ENCODE measurements at places on chromosomes 16 and 17.

DNA sequence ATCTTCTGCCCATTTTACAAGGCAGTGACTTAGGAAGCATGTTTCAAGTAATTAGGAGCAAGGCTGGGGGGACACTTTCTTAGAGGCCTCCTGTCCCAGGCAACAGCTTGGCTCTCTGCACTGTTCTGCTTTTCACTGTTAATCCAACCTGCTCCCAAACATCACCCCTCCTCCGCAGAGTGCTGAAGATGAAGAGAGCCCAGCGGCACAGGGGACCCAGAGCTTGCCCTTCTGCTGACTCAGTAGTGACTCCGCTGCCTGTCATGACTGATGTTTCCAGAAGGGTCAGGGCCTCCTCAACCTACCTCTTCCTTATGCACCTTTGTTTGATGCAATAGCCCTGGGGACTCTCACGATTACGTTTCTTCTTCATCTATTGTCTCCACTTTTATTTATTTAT is 38.9 kb upstream of the NDRG4 start:
- no peak for DNase-seq

DNA sequence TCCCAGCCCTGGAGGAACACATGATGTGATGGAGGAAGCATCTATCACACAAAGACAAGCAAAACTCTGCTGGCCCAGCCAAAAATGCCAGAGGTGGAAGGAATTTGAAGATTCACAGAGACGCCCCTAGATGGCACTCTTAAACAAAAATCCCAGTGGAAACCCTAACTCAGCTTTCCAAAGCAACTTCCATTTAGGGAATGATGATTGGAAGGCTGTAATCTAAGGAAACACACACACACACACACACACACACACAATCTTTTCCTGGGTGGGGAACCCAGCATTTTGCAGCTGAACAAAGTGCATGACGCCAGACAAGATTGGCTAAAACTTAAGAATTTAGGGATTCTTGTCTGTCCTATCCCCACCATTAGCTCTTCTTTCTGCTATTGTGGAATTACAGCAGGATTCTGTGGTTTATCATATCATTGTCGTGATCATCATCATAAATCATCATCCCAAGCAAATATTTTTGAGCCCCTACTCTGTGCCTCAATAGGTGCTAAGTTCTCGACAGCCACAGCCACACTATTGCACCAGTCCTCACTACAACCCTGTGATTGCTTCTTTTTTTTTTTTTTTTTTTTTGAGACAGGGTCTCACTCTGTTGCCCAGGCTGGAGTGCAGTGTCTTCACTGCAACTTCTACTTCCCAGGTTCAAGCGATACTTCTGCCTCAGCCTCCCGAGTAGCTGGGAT is 1.6 kb upstream of the LDAF1 start:
- no peak for DNase-seq

DNA sequence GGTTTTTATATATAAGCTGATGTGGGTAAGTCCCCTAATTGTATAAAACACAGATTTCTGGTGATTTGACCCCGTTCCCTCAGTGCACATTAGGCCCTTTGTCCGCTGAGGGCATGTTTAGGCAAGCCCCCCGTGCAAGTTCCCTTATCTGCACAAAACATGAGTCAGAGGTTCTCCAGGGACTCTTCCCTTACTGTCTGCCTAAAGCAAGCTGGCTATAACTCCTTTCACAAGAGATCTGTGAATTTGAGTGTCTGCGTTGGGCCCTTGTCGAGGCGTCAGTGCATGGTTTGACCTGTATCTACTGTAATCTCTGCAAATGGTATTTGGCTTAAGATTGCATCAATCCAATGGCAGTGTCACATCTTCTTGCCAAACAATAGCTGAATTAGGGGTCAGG is 712.8 kb downstream of the CDH8 start:
- DNase-seq, result no peak

GRCh38 chr17:77754956-77755355 is 203.5 kb upstream of the TNRC6C start:
- DNase-seq, result no peak

GRCh38 chr16:69481901-69482341 is 57.5 kb downstream of the CYB5B start:
- DNase-seq, result no peak

DNA sequence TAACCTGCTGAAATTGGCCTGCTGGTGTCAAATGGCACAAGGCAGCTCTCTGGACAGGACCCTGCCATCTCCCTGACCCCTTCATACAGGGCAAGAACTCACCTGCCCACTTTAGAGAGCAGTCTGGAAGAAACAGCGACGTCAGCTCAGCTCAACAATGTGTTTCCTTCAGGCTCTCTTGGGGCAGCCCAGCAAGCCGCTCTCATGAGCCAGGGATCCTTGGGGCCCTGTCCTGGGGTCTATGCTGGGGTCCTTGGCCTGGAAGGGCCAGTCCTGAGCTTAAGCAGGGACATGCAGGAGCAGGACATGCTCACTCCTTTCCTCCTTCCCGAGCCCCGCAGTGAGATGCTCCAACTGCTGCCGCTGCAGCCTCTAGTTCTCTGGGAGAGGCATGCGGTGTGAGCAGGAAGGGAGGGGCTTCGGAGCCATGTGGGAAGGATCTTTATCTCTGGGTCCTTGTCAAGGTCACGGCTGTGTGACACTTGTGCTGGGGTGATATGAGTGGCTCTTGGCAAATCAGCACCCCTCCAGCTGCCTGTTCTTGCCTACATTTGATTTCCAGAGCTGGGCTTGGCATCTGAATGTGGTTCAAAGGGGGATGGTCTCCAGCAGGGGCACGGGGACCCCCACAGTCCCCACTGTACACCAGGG is 3.4 kb downstream of the C1QTNF1 start:
- no peak for DNase-seq

DNA sequence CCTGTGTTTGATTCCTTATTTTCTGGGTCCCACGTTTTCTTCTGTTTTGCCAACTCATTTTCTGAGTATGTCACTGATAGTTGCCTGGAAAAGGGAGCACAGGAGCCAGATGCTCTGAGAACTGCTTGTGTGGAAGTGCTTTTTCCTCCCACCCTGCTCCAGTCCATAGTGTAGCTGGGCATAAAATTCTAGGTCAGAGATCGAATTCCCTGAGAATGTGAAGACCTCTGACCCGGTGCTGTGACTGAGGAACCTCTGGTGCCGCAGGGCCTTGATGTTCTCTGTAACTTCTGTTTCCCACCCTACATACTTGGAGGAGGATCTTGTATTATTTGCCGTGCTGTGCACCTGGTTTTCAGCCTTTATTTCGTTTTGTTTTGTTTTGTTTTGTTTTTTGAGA is 19.5 kb upstream of the CAPN15 start:
- no peak for DNase-seq

- DNase-seq, result no peak
Measured at GRCh38 chr16:8187782-8188372, 402.4 kb downstream of the TMEM114 start.

- DNase-seq, result no peak
Measured at GRCh38 chr16:53176434-53176833, 121.6 kb downstream of the CHD9 start.

GRCh38 chr16:2761472-2761871 is 9.0 kb downstream of the SRRM2 start:
- DNase-seq, result no peak

DNA sequence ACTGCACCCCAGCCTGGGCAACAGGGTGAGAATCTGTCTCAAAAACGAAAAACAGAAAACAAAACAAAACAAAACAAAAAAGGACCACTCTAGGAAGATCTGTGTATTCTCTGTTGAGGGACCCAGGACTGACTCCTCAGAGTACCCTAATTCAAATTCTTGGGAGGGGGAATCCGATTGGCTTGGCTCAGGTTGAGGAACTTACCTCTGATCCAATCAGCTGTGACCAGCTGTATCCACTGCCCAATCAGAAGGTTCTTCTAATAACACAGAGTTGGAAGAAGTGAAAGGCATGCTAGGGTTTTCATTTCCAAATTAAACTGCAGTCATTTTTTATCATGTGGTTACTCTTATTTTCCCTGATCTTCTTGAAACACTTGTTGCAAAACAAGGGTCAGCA is 105.9 kb upstream of the CACNG3 start:
- no peak for DNase-seq

- no peak for DNase-seq
Measured at GRCh38 chr16:65681406-65681805, 559.5 kb upstream of the CDH11 start.

GRCh38 chr17:81609541-81610311 is 27.2 kb downstream of the NPLOC4 start:
- DNase-seq, result no peak

DNA sequence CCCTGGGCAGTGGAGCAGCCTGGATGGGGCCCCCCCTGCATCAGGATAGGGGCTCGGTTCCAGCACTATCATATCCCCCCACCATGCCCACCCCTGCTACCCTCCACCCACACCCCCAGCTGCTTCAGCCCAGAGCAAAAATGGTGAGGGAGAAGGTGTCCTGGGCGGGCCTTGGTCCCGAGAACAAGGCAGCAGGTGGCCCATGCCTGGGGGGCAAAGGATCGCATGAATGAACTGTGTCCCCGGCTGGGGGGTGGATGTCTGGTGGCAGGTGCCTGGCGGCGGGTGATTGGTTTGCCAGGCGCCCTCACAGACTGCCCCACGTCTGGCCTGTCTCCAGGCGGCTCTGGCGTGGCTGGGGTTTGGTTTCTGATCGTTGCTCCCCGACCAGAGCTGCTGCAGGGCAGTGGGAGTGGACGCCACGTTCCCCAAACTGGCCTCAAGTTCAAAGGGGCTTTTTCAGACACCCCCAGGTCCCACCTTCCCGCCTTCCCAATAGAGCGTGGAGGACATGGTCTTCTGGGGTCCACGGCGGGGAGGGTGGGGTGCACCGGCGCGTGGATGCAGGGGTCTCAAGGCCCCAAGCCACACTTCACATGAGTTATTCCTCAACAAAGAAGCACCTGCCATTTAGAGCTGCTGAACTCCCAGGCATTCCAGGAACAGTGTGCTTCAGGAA is 12.6 kb downstream of the UTS2R start:
- DNase-seq, result no peak

- DNase-seq, result no peak
Measured at GRCh38 chr16:17203424-17203823, 267.3 kb downstream of the XYLT1 start.

DNA sequence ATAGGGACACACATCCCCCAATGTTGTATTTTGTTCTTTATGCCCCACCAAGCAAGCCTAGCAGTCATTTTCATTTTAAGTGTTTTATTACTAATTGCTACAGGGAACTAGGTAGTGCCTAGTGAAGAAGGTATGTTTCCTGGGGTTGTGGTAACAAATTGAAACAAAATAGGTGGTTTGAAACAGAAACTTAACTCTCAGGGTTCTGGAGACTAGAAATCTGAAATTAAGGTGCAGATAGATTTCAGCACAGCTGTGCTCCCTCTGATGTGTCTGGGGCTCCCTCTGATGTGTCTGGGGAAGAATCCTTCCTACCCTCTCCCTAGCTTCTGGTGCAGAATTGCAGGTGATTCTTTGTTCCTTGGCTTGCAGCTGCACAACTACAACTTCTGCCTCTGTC is 390.1 kb downstream of the ZFHX3 start:
- DNase-seq, result no peak

- DNase-seq, result no peak
Measured at GRCh38 chr17:10286324-10286723, 86.5 kb downstream of the MYH13 start.

- peak; percentile 36 for DNase-seq
Measured at GRCh38 chr16:48384520-48385252, 527 bp downstream of the SIAH1 start.

GRCh38 chr16:79798416-79799053 is 198.0 kb upstream of the MAF start:
- no peak for DNase-seq

DNA sequence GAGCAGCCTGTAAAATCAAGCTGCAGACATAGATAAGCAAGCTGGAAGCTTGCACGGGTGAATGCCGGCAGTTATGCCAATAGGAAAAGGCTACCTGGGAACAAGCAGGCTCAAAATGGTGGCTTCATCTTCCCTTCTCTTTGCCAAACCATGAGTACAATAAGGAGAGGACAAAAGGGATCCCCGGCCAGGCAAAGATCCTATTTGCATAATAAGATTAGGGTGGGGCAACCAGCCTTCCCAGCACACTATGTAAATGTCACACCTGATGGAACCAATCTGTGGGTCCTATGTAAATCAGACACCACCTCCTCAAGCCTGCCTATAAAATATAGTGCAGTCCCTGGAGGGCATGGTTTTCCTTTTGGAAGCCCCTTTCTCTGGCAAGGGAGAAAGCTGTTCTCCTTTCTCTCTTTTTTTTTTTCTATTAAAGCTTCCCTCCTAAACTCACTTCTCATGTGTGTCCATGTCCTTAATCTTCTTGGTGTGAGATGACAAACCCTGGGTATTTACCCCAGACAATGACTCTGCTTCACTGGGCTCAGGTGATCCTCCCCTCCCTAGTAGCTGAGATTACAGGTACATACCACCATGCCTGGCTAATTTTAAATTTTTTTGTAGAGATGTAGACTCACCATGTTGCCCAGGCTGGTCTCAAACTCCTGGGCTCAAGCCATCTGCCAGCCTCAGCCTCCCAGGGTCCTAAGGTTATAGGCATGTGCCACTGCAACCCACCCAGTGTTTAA is 44.2 kb downstream of the PSMD12 start:
- no peak for DNase-seq

DNA sequence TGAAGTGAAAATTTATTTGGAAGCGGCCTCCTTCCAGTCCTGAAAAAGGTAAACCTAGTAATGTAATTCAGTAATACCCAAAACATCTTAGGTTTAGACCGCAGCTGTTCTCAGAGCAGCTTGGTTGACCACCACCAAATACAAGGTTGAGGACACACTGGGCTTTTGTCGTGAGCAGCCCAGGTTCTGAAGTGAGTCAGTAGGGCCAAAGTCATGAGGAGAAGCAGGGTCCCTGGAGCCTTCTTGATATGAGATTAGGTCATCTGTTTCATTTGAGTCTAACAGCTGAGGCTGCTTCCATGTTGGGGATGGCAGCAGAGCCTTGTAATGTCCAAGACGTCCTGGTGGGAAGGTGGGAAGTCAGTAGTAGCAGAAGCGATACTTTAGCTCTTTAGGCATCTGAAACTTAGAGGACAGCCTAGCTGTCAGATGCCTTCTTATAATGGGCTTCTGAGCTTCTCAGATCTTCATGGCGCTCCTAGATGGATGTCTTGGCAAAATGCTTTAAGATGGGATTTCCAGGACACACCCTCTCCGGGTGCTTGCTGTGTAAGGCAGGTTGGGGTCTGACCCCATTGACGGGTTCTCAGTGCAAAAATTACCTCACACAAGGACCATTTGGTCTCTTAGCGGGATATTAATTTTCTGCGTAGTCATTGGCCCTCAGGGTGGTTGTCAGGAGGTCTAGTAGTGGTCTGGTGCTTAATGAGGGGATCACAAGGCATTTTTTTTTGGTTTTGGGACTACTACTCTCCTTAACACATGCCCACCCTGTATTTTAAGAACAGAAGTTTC is 2.4 kb downstream of the ALKBH5 start:
- DNase-seq, result no peak

GRCh38 chr16:88502371-88502770 is 49.3 kb downstream of the ZFPM1 start:
- no peak for DNase-seq

GRCh38 chr17:29059281-29059680 is 16.3 kb downstream of the PIPOX start:
- DNase-seq, result no peak

GRCh38 chr17:1965556-1966273 is 59.4 kb downstream of the RTN4RL1 start:
- DNase-seq, result no peak

- DNase-seq, result peak; percentile 28
Measured at GRCh38 chr17:38663125-38663751, 11.5 kb downstream of the EPOP start.

- DNase-seq, result no peak
Measured at GRCh38 chr16:21560462-21560861, 38.9 kb upstream of the METTL9 start.

- no peak for DNase-seq
Measured at GRCh38 chr17:55747209-55747608, 3.6 kb upstream of the PCTP start.

Data from CD4-positive, alpha-beta T cell treated with Interleukin-1 beta for 1 hour (primary cell).